ENCODE measurements at places on chromosomes 3 and 15.

GRCh38 chr3:128395500-128396162 is 71.1 kb downstream of the DNAJB8 start:
- no peak for ATAC-seq

DNA sequence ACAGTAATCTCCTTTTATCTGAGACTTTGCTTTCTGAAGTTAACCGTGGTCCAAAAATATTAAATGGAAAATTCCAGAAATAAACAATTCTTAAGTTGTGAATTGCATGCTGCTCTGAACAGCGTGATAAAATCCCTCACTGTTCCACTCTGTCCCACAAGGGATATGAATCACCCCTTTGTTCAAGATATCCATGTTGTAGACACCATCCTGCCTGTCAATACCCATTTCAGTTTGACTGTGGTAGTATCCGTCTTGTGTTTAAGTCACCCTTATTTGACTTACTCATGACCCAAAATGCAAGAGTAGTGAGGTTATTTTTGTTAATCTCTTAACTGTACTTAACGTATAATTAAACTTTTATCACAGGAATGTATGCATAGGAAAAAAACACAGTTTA is 435.0 kb downstream of the SHQ1 start:
- no peak for ATAC-seq

DNA sequence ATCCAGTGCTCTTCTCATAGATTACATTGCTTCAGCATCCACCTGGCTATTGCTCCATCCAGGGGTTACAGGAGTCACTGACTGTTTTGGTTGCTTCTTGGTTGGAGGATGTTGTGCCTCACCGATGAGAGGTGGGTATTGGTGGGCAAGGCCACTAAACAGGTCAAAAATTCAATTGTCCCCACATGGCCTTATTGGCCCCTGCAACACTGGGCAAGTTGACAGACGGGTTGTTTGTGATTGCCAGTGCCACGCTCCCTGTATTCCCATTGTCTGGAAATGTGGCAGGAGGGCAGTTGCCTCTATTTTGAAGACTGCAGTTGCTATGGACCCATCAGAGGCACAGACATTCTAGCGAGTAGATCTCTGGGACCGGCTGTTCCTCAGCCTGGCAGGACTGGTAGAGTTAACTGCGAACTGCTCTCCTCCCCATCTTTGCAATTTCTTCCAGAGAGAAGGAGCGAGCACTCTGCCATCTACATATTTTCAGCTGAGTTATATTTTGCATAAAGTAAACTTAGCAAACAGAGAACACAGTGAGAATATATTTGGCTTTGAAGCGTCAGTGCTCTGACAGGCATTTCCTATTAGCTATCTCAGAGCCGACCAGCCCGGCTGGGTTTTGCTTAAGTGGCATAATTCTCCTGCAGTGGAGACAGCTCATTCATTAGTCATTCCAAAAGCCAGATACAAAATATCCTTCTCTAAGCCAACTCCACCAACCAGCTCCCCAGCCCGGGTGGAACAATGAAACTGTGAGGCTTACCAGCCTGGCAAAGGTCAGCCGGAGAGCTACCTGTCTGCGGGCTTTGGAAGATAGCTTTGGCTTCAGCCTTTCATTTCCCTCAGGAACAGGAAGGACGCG is 26.0 kb upstream of the MAGEF1 start:
- ATAC-seq: no peak

GRCh38 chr3:13647298-13648059 is 98.6 kb downstream of the FBLN2 start:
- ATAC-seq: no peak

- ATAC-seq: no peak
Observed at GRCh38 chr3:56025326-56025725, 442.9 kb downstream of the ERC2 start.

- ATAC-seq: no peak
Observed at GRCh38 chr15:60660290-60661051, 181.5 kb upstream of the ICE2 start.
